ENCODE measurements at places on chromosomes 3 and 15. TPM values are rescaled to one million over a fixed set of nuclear protein-coding genes. Genes with fewer than 3 reads are reported as not detected.
A peak's percentile ranks its signal among the peaks of the same experiment; 100 is the strongest.

Gene ARID3B
- 1.4 TPM for total RNA-seq

Gene NANOGP8
- not detected for total RNA-seq

Gene MCTP2
- total RNA-seq = 1.2 TPM

GRCh38 chr3:195096053-195096452, 174.9 kb downstream of the XXYLT1 start:
- no peak for DNase-seq

DNA sequence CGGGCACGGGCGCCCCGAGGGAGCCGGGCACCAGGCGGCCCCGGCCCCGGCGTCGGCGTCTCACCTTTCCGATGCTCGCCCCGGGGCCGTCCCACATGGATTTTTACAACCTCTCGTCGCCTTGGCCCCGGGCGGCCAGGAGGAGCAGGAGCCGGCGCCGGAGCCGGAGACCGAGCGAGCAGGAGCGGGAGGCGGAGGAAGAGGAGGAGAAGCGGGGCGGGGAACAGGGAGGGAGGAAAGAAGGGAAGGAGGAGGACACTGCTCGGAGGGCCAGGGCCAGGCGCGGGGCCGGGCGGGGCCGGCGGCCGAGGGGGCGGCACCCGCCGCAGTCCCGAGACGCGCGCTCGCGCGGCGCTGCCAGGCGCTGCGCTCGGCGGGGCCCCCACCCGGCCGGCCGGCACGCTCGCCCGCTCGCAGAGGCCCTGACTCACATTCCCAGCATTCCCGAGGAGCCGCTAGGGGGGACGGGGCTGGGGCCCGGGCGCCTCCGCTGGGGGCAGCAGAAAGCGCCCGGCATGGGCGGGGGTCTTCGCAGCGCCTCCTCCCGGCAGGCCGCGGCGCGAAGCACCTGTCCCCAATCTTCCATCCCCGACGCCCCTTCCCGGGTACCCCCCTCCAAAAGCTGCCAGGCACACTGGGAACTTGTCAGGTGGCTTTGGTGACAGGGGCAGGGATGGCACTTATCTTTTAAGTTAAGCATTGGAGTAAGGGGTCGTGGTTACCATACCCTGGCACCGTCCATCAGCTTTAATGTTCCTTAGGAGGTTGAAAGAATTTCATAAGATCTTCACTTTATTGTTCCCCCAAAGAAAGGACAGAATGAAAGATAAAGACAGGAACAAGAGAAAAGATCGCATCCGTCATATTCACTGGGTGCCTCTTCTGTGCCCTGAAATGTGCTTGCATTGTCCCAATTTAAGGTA, at the start of gene ERC2:
Gene ERC2, minus strand, starts transcription at position 284 of the 923 bp plus-strand sequence.
- DNase-seq = peak; percentile 68

Gene ECE2
- total RNA-seq = not detected

DNA sequence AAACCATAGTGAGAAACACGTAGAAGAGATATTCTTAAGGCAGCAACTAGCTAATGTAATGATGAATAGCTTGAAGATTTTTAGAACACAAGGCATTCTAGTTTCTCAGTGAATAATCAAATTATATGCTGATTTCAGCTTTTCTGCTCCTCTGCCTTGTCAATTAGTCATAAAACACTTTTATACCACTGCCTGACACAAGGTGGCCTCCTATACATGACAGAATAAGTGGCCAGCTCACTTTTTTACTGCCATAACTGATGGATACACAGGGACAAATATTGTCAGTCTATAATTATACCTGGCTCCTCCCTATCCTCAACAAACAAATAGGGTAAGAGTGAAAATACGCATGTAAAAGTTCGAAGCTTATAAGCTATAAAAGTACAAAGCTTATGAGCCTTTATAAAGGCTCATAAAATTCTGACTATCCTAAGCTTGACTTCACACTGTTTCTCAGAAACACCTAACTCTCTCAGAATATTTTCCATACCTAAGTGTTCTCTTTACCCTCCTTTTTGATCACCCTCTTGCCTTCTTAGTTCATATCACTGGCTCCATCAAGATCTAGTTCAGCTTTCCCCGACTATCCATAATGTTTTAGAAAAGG, 81.6 kb downstream of the HERC1 start:
- no peak for DNase-seq

DNA sequence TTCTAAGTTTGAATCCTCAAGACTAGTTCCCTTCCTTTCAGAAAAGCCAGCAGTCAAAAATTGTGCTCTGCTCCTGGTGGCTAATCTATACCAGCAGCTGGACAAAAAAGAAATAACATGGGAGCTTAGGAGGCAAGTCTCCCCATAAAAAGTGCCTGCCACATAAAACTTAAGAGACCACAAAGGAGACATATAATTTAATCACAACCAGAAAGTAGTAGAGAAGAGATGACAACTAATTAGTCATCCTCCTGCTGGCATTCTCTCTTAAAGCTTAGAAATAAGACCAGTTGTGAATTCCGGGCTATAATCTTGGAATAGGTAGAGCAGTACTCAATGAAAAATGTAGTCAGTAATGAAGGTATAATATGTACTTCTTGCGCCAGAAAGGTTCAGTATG, 20.2 kb upstream of the IMPG2 start:
- no peak for DNase-seq

DNA sequence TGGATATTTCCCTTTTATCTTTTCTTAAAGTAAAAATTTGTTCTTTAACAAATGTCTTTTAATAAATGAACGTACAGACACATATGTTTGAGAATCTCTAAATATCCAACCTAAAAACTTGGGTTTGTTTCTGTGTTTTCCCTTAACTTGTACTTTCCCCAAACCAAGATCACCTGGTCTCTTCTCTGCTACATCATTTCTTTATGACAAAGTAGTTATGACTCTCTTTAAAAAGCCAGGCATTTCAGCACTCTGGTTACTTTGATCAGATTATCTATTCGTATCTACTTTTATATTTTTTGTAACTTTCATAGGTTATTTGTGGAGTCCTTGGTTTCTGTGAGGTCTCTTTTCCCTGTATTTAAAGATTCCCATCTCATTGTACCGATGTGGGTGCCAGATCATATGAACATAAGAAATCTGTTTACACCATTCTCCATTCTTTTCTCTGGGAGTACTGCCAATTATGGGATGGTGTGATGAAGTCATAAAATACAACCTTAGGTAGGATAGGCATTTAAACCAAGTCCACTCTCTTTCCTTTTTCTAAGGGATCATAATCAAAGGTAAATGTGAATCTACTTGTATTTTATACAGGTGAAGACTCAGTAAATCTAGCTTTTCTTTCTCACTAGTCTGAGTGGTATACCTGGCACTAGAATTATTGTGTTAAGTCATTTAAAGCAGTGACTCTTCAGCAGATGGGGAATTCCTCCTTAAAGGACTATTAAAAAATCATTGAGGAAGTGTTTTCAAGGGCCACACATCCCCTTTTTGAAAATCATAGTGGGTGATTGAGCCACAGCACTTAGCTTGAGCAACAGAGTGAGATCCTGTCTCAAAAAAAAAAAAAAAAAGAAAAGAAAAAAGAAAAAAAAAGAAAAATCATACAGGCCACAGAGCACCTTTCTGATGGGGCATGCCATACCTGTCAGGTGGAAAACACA, 12.4 kb upstream of the NFKBIZ start:
- no peak for DNase-seq

DNA sequence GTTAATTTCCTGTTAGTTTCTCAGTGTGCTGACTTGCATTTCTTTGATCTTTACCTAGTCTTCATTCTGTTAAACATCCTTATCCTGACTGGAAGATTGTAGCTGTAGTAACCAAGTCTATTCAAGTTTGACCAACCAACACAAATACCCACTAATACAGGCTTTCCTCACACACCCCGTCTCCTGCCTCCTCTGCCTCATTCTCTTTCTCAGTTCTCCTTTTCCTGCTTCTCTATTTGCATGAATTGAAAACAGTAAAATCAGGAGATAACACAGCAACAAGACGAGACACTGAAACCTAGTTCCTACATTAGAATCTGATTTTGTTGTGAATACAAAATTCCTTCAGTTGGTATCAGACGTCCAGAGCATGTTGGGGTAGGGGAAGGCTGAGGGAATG, 116.9 kb upstream of the ARPP21 start:
- no peak for DNase-seq

- DNase-seq = no peak
Observed at GRCh38 chr3:156563900-156564682, 9.2 kb upstream of the SSR3 start.

DNA sequence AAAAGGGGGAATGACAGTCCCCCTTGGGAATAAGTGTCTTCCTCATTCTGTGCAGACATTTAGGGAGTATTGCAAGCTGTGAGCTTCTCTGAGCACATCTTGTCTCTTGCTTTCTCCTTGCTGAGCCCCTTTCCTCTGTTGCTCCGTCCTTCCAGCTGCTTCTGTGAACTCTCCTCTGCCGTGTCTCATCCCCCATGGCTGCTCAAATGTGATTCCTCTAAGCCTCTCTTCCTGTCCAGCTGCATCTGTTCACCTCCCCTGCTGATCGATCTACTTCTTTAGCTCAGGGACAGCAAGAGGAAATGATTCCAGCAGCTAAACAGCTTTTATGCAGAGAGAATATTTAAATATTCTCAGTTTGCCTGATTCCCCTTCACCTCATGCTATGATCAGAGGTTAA, 328.0 kb upstream of the DNAJC19 start:
- DNase-seq = no peak

DNA sequence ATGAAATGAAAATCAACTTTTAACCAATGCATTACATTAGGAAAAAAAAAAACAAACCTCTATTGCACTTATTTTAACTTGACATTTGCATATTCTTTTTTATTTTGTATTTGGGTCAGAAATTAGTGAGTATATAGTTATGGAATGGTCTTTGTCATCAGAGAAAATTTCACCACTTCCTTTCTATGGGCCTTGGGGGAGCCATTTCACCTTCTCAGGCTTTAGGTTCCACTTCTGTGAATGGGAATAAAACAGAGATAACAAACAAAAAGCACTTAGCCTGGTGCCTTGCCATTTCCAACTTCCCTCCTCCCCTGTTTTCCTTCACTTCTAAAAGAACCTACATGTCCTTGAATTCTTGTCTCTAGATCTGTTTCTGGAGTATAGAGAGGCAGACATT, 168.0 kb upstream of the STT3B start:
- no peak for DNase-seq

Gene LRRC34
- total RNA-seq = 1.6 TPM

GRCh38 chr3:120025520-120025919, 68.7 kb downstream of the GSK3B start:
- DNase-seq = no peak

DNA sequence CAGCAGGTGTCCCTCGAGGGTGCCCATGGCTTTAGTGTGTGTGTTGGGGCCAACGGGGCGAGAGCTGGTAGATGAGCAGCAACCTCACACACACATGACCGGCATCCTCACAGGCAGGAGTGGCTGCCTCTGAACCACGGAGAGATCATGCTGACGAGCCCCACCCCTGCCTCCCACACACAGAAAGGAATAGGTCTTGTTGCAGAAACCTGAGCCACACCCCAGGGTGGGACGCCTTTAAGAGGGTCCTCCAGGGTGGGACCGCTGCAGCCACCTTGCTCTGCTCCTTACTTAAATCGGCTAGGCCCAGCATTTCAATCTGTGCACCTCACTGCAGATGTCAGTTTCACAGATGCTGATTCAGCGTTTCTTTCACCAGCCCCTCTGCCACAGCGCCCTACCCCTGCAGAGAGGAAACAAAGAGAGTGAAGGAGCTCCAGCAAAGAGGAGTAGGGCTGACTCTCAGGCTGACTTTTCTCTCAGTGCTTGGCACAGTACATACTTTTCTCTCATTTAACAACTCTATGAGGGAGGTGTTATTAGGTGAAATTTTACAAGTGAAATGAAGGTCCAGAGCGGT, 61.2 kb upstream of the EPHB3 start:
- no peak for DNase-seq

DNA sequence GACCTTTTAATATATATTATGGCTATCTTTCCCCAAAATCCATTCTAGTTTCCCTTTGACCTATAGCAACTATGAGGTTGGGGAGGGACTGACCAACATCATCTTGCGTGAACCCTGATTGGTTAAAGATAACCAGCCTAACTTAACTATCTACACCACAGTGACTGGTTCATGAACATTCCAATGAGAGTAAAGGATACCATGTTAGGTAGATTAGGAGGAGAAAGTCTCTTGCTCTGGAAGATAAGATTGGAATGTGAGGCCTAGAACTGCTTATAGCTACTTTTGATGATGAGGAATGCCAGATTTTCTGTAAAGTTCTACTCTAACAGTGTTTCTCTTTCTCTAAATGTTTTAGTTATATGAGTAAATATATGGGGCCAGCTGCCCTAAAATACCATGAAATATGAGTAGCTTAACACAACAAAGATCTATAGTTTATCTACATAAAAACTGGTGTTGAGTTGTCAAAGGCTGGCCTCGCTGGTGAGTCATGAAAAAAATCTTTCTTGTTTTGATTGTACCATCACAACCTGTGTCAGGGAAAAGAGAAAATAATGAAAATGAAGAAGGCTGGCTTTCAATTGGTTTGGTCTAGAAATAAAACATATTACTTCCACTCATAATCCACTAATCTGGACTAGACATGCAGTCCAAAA, 481.4 kb downstream of the NSUN3 start:
- DNase-seq = no peak

Gene CSPG5
- total RNA-seq = 0.35 TPM

DNA sequence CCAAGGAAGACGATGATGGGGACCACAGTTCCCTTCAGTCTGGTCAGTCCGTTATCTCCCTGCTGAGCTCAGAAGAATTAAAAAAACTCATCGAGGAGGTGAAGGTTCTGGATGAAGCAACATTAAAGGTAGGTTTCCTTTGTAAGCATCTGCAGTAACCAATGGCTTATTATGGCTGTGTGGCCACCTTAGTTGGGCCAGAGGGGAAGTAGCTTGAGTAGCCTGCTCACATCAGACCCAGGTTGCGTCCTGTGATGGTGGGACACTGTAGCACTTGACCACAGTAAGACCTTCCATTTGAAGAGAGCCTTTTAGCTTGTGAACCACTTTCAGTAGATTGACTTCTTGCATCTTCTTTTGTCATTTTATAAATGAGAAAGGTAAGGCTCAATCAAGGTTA, 22.6 kb downstream of the STARD5 start:
- DNase-seq = no peak

GRCh38 chr15:76064375-76064774, 4.6 kb downstream of the TMEM266 start:
- no peak for DNase-seq
